ENCODE measurements at places on chromosomes 5 and 9.

GRCh38 chr5:149162401-149163084 lies 21.2 kb downstream of the ABLIM3 start:
- DNase-seq, result no peak

GRCh38 chr5:139103762-139104161 lies 94.4 kb downstream of the SIL1 start:
- DNase-seq, result no peak

DNA sequence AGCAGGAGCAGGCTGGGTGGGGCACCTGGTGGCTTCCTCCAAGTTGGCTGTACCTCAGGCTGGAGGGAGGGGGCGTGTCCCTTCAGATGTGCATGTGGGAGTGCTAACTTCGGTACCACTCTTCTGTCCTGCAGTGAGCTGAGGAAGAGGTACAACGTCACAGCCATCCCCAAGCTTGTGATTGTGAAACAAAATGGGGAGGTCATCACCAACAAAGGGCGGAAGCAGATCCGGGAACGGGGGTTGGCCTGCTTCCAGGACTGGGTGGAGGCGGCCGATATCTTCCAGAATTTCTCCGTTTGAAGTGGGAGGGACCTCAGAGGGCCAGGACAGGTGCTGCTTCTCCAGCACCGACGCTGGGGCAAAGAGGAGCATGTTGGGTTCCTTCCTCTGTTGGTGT lies 9.3 kb downstream of the NXNL2 start:
- no peak for DNase-seq

DNA sequence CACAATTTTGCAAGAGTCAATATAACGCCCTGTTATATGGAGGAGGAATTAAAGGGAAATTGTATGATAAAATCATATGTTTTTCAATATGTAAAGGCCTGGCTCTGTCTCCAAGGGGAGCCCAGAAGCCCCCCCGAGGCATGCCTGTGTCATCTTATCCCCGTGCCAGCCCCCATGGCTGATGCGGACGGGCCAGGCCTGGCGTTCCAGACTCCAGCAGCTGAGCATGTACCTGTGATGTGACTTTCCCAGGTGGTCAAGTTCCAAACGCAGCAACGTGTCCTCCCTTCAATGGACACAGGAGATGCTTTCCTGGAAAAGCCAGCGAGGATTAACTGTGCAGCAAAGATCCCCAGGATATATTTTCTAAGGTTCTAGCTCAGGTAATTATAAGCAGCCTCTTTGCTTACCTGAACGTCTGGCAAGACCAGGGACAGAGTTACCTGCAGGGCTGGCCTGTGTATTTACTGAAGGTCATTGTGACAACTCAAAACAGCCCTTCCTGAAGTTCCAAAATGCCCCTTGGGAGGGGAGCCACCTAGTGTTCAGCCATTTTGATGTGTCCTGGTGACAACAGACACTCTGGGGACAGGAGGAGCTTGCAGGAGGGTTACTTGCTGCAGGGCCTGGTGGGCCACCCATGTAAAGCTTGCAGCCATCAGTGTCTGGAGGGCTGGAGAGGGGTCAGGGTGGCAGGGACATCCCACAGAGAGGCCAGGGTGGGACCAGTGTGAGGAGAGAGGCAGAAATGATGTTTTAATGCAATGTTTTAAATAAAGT lies 53.3 kb upstream of the RNU6ATAC start:
- no peak for DNase-seq

DNA sequence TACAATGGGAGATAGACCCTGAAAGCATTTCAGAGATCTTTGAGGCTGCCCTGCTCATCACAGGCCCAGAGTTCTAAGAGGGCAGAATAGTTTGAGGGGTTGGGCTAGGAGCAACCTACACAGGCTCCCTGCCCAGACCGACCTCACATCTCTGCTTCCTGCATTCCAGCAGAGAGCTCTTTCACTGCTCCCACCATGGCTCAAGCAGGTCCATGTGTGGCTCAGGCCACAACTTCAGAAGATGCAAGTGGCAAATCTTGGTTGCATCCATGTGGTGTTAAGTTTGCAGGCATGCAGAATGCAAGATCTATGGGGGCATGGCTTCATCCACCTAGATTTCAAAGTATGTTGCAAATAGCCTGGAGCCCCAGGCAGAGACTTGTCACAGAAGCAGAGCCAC lies 39.0 kb downstream of the GDA start:
- DNase-seq, result no peak

- DNase-seq, result no peak
Measured at GRCh38 chr9:18466101-18466500, 7.9 kb upstream of the ADAMTSL1 start.

DNA sequence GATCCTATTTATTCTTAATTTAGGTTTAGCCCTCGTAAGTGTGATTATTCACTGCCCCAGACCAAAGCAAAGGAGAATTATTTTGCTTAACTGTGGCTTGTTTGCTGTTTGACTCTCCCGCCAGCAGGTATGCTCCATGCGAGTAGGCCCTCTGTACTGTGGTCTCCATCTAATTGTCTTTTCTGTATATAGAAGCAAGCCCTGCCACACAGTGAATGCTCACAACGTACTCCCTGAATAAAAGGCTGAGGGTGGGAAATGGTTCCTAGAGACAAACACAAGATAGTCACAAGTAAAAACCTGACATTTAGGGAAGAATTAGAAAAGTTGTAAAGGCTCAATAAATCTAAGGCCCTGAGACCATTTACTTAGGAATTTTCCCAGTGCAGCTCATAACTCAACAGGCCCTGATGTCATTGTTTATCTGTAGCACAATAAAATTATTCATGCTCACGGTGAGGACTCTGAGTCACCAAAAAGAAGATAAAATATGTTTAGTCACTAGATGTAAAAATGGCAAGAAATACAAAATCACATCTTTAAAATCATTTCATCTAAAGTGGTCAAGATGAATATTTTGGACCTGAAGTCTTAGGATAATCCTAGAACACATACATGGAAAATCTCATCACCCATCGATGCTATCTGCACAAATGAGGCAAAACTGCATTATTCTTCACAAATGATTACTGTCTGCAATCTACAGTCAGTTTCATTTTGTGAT lies 473.2 kb downstream of the ENC1 start:
- no peak for DNase-seq

DNA sequence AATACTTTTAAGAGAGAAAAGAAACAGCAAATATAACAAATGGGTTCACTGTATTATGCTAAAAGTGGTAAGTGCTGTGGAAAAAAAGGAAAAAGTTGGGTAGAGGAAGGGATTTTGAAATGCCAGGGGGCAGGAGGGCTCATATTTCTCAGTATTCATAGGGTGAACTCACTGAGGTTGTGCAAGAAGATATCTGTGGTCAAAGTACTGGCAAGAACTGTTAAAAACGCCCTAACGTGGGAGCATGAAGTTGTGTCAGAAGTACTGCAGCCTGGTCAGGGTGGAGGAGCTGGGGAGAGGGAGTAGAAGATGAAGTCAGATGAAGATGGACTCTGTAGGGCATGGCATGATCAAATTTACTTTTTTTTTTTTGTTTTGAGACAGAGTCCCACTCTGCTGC lies 31.2 kb upstream of the SLC28A3 start:
- DNase-seq, result no peak

GRCh38 chr5:105259581-105260217 lies 1697.1 kb upstream of the NUDT12 start:
- no peak for DNase-seq

GRCh38 chr5:78961743-78962142 lies 23.4 kb downstream of the ARSB start:
- no peak for DNase-seq

DNA sequence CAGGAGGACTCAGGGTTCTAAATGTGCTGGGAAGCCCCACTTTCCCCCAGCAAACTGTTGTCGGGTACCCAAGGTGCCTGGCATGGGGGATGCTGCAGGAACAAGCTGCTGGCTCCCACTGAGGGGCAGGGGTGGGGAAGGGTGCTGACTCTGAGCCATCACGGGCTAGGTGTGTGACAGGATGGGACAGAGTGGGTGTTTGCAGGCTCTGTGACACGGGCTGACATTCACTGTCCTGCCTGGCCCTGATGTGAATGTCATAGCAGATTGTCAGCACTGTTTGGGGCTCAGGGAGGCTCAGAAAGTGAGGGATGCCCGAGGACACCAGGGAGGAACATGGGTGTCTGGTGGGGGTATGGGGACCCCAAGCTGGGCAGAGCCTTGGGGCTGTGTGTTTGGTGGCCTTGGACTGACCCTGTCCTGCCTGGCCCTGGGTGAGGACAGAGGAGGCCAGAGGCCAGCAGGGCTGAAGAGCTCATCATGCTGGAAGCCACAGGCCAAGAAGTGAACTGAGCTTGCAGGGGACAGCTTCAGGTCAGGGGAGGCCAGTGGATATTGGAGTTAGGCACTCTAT lies 20.6 kb downstream of the WNK2 start:
- no peak for DNase-seq

DNA sequence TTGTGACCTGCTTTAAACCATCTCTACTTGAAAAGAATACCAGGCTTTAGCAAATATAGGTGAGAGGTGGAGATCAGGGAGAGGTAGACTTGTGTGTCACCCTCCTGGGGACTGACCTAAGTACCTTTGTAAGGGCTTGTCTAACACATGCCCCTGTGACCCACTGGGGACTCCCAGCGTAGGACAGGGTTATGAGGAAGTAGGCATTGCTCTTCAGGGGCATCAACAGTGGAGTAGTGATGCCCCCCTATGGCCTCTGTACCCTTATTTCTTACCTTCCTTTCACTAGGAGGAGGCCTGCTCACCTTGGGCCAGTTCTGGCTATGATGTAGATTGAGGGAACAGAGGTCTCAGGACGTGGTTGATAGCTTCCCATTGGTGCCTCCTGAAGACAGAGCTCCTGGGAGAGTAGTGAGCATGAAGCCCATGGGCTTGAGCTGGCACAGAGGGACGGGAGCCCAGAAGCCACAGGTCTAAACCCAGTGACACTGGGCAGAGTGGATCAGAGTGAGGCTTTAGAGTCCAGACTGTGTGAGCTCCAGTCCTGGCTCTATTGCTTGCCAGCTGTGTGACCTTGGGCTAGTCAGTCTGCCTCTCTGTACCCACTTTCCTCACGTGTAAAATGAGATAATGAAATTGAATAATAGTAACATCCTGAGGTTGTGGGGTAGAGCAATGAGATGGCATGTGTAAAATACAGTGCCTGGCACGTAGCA lies 191.7 kb downstream of the AOPEP start:
- DNase-seq, result no peak

- DNase-seq, result no peak
Measured at GRCh38 chr9:17761984-17762676, 183.3 kb downstream of the SH3GL2 start.

DNA sequence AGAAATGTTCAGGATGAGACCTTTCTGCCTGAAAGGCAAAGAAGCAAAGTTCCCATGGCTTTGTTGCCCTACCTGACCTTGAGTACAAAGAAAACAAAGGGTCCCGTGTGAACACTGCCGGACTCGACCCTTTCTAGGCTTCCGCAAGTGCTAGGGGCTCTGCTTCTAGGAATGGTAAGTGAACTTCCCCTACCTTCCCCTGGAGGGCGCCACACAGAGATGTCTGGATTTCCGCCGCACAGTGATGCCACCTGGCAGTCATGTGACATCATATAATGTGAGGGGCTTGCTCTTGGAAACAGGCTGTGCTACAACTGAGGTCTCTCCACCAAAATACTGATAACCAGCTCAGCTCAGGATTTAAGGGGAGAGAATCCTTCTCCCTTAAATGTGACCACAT lies 56.6 kb downstream of the HSD17B3 start:
- no peak for DNase-seq

GRCh38 chr5:108233617-108234155 lies 148.2 kb downstream of the FBXL17 start:
- no peak for DNase-seq

- DNase-seq, result no peak
Measured at GRCh38 chr9:97507428-97507984, 6.0 kb downstream of the TMOD1 start.

- DNase-seq, result no peak
Measured at GRCh38 chr5:35876922-35877321, 20.2 kb downstream of the IL7R start.

GRCh38 chr5:135486131-135487036 lies 34.2 kb upstream of the TIFAB start:
- no peak for DNase-seq

GRCh38 chr5:60503771-60504170 lies 196.2 kb downstream of the DEPDC1B start:
- no peak for DNase-seq

DNA sequence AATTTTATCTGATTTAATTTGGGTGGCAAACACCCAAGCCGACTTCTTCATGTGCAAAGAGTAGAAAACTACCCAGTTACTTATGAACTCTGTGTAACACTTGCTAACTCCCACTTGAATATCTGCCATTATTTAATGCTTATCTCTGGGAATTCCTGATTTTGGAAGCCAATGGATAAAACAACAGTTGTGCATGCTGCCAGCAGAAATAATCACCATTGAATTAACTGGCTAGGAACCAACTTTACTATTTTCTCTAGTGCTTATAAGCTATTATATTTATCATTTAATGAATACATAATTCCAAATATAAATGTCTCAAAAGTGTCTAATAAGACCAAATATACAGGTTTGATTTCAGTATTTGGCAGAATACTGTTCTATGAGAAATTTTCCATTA lies 85.7 kb downstream of the IZUMO3 start:
- no peak for DNase-seq

GRCh38 chr5:147686421-147686820 lies 96.1 kb downstream of the JAKMIP2 start:
- no peak for DNase-seq
